Stimulated activated CD8-positive, alpha-beta memory T cell treated with anti-CD3 and anti-CD28 coated beads, Interleukin-4, amount 100 ng/mL, for 24 hours (primary cell): ENCODE measurements at places on chromosomes 4 and X.

- no peak for DNase-seq
These were observed 696 bp downstream of the SCRG1 start for GRCh38 chr4:173398220-173398619.

DNA sequence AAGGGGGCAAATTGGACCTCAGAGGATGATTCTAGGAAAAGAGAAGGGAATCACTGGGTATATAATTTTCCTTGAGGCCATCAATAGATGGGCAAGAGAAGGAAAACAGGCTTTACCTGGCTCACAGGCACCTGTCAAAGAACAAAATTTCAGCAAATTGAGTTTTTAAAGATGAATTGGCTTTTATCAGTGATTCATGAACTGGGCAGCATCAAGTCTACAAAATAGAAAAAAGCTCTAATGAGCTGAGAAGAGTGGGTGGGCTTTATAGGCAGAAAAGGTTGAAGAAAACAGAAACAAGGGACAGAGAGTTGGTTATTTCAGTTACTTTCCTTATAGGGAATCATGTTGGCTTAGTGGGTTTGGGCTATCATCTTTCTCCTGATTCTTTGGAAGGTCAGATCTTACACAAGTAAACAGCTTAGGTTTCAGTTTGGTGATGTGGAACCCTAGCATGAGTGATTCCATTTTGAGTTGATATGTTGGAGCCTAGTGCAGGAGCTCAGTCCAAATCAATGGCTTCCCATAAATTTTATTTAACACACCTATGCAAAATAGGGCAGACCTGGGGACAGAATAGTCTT, 120.7 kb upstream of the MED14 start:
- no peak for DNase-seq

DNA sequence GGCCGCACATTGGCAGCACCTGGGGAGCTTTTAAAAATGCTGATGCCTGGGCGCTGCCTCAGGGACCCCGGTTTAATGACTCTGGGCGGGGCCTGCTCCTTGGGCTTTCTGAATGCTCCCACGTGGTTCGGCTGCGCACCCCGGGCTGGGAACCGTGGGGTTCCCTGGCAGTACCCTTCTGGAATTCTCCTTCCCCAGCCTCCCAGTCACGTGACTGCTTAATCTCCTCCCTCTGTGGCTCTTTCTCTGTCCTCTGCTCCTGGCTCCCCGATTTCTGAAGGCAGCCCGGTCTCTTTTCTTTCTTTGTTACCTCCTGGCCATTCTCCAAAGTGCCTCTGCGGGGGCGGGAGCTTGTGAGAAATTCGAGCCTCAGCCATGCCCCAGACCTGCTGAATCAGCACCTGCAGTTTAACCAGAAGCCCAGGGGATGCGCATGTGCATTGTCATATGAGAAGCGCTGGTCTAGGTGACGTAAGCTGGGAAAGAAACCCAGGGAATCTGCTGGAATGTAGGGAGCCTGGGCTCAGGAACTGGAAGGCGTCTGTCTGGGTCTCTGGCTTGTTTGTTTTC, 16.6 kb downstream of the CLCN4 start:
- DNase-seq, result no peak

DNA sequence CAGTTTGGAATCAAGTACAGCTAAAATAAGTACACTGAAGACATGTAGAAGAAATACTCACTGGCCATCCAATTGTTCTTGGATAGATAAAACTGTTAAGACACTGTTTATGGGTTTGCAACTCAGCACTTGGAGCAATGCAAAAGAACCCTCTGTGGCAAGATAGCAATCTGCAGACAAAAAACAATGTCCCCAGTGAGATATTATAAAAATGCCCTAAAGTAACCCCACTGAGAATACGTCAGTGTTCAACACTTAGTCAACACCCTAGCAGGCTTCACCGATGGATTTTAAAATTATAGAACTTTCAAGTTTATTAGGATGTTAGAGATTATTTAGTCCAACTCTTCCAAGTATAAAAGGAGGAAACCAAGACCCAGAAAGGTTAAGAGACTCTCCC, 47.5 kb upstream of the NDP start:
- DNase-seq, result no peak

DNA sequence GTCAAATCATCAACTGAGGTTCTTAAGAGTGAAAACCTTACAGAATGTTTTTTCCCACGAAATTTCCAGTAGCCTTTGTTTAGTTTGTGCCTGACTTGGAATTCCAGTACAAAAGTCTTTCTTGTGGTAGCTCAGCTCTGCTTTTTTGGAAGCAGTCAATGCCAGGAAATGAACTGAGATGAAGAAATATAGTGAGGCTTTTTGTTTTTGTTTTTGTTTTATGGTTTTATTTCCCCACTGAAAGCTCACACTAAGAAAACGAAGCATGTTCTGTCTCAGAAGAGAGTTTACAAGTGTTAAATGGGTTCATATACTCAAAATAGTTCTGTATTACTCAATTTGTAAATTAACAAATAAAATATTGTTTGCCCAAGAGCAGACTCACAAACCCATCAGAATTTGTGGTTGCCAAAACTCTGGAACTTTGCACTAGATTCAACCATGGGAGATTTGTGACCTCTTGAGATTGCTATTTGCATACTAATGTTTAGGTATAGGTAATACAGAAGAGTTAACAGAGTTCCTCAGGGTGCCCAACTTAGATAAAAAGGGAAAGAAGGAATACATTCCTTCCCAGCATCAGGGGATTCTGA, 1060.8 kb downstream of the FAT4 start:
- DNase-seq, result no peak

DNA sequence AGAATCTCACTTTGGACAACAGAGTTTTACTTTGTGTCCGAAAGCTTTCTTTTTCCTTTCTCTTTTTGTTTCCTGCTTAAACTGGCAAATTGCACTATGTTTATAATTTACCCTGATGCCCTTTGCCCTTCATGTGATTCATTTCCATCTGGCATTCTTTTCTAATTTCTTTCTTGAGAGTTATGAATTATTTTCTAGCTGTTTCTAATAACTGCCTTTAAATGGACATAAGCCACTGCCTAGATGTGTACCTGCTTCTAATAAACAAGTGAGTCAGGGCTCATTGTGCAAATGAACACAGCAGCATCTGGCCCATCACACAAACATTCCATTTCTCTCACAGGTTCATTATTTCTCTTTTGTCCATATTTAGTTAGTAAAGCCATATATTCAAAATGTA, 242.3 kb upstream of the GPRIN3 start:
- DNase-seq, result no peak

- DNase-seq, result no peak
These were observed 113.0 kb upstream of the TLR3 start for GRCh38 chr4:185955826-185956543.

- DNase-seq, result no peak
These were observed 493.5 kb downstream of the IL15 start for GRCh38 chr4:142129931-142130330.

DNA sequence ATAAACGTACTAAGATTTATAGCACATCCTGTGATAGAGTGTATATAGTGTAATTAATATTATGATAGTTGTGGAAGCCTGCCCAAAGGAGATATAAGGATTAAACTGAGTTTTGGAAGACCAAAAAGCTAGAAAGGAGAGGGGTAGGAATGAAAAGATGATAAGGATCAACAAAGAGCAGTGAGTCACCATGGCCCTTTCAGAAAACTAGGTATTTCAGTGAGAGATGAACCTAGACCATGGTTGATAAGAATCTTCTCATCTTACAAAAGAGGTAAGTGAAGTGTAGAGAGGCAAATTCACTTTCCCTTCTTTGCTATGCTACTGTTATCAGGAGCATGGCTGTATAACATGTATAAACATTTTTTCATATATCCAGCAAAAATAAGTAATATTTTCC, 133.8 kb upstream of the PLAC1 start:
- no peak for DNase-seq

- DNase-seq, result no peak
These were observed 103.6 kb upstream of the ADGRG2 start for GRCh38 chrX:19225909-19226308.

- DNase-seq, result no peak
These were observed 464.6 kb downstream of the PCDH18 start for GRCh38 chr4:137067735-137068134.

DNA sequence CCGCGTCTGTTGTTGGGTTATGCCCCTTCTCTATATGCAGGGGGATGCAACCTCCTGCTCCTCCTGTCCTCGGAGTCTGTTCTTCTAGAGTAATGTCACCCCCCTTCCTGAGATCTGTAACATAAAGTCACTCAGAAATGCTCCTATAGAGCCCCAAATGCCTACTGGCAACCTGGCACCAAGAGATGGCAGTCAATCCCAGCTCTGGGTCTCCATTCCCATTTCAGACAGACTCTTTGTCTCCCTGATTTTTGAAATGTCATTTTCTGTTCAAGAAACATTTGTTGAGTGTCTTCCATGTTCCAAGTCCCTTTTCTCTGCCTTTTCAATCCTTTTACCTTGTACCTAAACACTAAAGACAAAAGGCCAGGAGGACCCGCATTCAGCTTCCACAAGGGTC, 9.6 kb upstream of the PRDM8 start:
- no peak for DNase-seq

DNA sequence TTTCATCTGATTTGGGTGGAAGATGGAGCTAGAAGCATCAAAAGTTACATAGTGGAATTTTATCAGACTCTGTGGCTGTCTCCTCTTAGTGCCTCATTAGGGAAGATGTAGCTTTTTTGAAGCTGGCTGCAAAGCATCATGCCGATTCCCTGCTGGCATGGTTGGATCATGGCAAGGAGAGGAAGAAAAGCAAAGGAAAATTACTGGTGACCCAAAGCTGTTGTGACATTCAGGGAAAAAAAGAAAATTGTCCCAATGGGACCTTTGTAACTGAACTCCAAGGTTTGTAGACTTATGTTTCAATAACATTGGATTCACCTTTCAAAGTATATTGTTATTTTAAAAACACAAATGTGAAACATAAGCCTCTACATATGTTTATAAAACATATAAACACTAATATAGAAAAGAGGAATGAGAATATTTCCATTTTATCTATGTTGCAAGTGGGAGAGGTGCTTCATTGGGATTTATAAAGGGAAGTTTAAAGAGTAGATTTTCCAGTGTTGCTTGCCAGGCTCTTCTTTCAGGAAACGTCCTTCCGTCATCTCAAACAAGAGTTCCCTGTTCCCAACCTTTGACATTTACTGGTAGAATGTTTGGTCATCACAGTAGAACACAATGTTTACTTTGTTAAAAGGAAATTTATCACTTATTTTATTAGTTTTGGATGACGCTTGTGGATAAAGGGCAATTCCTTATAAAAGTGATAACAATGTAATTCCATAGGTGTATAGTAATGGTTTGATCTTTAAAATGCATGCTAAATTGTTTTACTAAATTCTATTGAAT, 190.1 kb upstream of the GPRIN3 start:
- no peak for DNase-seq

DNA sequence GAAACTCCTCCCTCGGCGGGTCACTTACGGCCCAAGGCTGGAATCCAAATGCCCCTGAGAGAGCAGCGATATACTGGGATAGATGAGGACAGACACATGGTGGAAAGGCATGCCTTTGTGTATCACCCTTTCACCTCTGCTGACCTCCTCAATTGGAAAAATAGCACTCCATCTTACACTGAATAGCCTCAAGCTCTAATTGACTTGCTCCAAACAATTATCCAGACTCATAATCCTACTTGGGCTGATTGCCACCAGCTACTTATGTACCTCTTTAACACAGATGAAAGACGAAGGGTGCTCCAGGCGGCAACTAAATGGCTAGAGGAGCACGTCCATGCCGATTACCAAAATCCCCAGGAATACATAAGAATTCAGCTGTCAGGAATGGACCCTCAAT, 1142.2 kb downstream of the ARAP2 start:
- DNase-seq, result no peak

- DNase-seq, result no peak
These were observed 135.8 kb upstream of the GUCY1A1 start for GRCh38 chr4:155530857-155531256.

GRCh38 chrX:9864011-9864410, 77.8 kb downstream of the SHROOM2 start:
- DNase-seq, result no peak

- DNase-seq, result no peak
These were observed 52.9 kb downstream of the PPP2R2C start for GRCh38 chr4:6419452-6420028.

DNA sequence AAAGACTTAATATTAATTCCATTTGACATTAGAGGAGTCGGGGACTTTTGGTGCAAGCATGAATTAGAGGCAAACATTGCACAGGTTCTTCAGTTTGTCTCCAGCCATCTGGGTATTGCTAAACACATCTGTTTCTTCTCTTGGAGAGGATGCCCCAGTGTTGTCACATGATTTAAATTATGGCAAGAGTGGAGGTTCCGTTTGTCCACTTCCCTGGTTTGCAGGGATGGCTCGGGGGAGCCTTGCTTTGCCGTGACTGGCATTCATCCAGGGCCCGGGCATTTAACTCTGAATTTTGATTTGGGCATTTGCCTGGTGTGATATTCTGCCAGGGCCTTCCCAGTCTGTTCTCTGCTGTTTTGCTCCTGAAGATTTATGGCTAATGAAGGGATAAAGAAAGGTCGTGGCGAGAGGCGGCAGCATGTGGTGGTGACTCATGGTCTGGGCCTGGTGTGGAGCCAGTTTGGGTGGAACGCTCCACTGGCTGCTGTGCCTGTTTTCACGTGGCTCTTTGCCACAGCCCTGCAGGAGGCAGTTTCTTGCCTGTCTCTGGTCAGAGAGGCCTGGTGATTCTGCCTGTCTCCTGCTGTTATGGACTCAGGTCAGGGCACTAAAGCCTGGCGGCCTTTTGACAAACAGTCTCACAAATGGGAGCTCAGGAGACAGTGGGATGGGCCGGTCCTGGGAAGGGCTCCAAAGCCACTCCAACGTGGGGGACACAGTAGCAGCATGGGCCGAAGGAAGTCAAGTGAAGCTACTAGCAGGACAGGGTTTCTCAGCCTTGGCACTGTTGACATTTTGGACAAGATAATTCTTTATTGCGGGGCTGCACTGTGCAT, 99.4 kb upstream of the PGRMC2 start:
- no peak for DNase-seq

GRCh38 chr4:96685691-96686090, 845.8 kb downstream of the PDHA2 start:
- DNase-seq, result no peak

DNA sequence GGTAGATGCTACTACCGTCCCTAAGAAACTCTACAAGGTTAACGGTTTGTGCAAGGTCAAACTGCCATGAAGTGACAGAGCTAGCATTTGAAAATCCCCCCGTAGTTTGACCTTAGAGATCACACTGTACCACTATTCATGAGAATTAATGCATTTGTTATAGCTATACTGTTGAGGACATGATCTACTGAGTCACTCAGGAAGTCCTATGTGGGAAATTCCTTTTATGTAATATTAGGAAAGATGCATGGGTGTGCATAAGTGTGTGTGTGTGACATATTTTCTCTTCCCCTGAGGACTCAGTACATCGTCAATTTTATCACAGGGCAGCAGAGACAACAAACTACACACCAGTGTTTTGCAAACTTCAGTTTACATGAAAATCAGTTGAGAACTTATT, 141.1 kb downstream of the FBXW7 start:
- DNase-seq, result no peak

DNA sequence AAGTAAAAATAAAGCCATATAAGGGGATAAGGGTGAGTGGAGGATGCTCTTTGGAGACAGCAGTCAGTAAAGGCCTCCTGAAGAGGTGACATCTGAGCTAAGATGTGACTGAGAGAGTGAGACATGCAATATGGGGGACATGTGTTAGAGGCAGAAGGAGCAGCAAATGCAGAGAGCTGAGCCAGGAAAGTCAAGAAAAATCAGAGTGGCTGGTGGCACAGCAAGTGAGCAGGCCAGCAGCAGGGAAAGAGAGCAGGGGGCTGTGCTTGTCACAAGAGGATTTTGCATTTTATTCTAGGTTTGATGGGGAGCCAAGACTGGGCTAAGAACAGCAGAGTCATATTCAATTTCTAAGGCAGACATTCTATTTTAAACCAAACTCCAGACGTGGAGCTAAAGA, 394.5 kb downstream of the KCNIP4 start:
- no peak for DNase-seq

GRCh38 chr4:38846015-38846414, 10.6 kb downstream of the TLR6 start:
- DNase-seq, result no peak
